ENCODE measurements at places on chromosomes 5 and 9.

GRCh38 chr9:98973171-98973570, 29.5 kb downstream of the COL15A1 start:
- DNase-seq = no peak

DNA sequence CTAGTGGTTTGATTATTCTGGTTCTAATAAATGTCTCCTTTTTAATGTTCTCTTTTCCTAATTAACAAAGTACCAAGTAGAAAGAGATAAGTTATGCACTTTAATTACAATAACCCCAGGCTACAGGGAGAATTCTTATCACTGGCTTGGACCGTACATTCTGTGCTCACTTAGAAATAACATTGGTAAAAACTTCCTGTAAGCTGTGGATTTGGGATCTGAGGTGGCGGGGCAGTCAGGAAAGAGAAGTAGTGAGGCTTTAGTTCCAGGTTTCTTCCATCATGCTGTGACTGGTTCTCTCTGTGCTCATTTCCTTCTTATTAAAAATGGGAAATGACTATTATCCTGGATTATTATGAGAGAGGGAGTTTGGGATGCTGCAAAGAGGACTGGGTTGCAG, 142.0 kb downstream of the EGFLAM start:
- no peak for DNase-seq

DNA sequence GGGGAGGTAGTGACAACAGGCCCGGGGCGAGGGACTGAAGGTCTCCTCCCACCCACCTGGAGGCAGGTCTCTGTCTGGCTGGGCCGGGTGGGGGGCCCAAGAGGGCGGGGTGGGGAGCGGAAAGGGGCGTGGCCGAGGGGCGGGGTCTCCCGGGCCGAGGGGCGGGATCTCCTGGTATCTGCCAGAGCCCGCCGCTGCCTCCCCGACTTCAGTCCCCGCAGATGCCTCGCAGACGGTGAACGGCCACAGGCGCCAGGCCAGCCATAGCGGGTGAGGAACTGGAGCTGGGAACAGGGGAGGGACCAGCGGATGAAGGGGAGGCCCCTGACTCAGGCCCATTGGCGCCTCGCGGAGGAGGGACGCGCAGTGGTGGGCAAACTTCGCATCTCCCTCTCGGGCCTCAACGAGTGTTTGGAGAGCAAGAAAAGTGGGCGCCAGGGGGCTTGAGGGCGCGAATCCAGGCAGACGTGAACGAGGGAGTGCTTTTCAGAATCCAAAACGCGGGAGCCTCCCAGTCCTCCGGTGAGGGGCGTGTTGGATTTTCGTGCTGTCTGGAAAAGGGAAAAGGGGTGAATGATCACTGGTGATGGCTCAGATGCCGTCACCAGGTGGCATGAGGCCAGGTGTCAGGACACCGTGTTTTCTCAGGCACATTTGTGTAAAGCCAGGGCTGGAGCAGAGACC, at the start of gene ADGRD2:
ADGRD2 (plus strand) TSS at position 211 of the 684 bp plus-strand sequence. CDS start 1,216 bp downstream, outside the sequence.
- peak; percentile 51 for DNase-seq

DNA sequence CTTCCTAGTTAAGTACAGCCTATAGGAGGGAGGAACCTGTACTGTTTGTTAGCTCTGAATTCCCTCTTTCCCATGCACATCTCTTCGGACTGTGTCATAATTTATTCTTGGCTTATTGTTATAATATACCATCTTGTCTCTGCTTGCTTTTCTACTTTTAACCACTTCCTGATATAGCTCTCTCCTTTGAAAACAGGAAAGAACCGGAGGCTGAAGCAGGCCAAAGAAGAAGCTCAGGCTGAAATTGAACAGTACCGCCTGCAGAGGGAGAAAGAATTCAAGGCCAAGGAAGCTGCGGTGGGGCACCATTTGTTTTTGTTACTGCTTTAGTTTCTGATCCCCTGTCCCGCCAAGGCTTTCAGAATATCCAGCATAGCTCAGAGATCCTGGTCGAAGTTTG, 4.8 kb downstream of the ATP6V1G1 start:
- DNase-seq = no peak

GRCh38 chr9:2242831-2243330, 227.7 kb downstream of the SMARCA2 start:
- DNase-seq = no peak

GRCh38 chr5:61416420-61416819, 84.4 kb downstream of the ZSWIM6 start:
- DNase-seq = no peak

GRCh38 chr9:14323985-14324650, 10.2 kb upstream of the NFIB start:
- DNase-seq = no peak

- no peak for DNase-seq
Measured at GRCh38 chr5:119218830-119219782, 136.7 kb upstream of the TNFAIP8 start.

DNA sequence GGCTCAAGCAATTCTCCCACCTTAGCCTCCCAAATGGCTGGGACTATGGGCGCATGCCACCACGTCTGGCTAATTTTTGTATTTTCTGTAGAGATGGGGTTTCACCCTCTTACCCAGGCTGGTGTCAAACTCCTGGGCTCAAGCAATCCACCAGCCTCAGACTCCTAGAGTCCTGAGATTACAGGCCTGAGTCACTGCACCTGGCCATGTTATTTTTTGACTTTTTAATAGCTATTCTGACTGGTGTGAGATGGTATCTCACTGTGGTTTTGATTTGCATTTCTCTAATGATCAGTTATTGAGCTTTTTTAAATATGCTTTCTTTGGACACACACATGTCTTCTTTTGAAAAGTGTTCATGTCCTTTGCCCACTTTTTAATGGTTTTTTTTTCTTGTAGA, 38.2 kb downstream of the FBXW2 start:
- no peak for DNase-seq

GRCh38 chr9:119986205-119986604, 593.8 kb downstream of the CDK5RAP2 start:
- no peak for DNase-seq

DNA sequence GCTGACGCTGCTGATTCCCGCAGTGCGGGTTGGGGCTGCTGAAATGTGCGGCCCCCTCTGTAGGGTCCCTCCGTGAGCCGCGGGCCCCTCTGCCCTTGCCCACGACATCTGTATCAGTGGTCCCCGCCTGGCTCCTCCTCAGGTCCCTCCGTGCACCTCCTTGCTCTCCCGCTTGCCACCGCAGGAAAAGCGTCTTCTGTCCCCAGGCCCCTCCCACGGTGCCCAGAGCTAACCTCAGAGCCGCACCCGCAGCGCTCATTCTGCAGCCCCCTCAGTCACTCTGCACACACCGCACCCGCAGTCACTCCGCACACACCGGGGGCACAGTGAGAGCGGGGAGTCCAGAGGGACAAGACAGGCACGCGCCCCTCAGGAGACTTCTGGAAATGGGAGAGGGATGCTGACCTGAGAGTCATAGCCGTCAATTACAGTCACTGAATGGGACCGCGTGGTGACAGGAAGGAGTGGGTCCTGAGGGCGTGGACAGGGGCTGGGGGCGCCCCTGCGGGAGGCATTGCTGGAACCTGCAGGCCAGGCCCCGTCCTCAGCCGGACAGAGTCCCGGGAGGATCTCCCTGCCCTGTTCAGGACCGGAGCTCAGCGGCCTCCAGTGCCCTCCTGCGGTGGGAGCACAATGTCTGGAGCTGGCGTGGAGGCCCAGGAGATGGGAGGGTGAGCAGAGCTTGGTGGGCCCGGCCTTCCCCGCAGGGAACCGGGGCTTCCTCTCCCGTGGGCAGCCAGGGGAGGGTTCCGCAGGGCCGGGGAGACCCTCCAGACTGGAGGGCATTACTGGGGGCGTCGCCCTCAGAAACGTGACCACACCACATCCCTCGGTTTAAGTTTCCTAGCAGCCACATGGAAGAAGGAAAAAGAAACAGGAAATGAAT, 66.1 kb upstream of the CTSL start:
- DNase-seq = no peak

- no peak for DNase-seq
Measured at GRCh38 chr5:143023411-143024096, 253.4 kb downstream of the ARHGAP26 start.

DNA sequence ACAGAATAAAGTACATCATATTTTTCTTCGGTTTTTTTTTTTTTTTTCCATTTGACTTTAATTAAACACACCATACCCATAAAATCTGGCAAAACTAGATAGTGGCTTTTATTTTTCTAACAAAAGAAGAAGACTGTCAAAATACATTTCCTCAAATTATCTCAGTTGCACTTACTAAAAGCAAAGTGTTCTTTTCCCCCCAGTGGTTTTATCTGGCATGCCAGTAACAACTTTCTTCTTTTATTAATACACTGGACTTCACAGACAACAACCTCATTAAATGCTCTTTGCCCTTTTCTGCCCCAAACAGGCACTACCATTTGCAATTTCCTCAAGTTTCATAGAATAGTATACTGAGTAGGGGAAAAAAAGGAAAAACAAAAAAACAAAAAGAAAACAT, 1792.3 kb downstream of the EFNA5 start:
- DNase-seq = no peak

DNA sequence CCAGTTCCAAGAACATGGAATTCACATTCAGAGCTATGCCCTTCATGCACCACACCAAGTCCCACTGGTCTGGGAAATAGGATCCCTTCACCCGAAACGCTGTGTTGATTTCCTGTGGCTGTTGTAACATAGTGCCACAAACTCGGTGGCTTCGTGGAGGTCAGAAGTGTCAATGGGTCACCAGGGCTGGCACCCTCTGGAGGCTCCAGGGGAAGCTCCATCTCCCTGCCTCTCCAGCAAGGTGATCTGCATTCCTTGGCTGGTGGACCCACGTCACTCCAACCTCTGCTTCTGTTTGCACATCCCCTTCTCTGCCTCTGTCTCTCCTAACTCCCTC, 28.9 kb upstream of the ALDH1B1 start:
- DNase-seq = no peak

GRCh38 chr5:1278216-1278615, 16.7 kb downstream of the TERT start:
- no peak for DNase-seq

DNA sequence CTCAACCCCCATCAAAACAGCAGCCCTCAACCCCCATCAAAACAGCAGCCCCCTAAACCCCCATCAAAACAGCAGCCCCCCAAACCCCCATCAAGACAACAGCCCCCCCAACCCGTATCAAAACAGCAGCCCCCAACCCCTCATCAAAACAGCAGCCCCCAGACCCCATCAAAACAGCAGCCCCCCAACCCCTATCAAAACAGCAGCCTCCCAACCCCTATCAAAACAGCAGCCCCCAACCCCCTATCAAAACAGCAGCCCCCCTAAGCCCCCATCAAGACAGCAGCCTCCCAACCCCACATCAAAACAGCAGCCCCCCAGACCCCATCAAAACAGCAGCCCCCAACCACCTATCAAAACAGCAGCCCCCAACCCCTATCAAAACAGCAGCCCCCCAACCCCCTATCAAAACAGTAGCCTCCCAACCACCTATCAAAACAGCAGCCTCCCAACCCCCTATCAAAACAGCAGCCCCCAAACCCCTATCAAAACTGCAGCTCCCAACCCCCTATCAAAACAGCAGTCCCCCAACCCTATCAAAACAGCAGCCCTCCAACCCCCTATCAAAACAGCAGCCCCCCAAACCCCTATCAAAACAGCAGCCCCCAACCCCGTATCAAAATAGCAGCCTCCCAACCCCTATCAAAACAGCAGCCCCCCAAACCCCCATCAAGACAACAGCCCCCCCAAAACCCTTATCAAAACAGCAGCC, 1.2 kb downstream of the TPPP start:
- DNase-seq = no peak

GRCh38 chr9:136533775-136534157, 12.1 kb downstream of the NOTCH1 start:
- DNase-seq = no peak

DNA sequence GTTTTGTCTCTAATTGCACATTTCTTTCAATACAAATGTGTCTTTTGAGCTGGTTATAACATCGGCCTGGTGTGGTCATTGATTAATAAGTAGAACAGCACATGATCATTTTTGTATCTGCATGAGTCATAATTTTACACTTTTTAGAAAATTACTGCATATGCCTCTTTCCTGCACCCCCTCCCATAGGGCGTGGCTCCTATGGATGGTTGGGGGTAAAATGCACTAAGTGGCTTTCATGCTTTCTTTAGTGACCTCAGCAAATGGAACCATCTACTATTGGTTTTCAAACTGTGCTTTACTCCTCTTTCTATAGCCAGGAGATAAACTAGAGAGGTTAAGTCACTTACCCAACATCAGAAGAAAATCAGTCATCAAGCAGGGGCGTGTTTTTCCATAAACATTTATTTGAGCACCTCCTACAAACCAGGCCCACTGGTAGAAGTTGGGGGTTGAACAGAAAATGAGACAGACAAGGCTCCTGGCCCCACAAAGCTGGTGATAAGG, 3.8 kb downstream of the ANXA6 start:
- DNase-seq = peak; percentile 48

GRCh38 chr5:148261221-148261620, 7.4 kb upstream of the SPINK13 start:
- DNase-seq = no peak

GRCh38 chr5:89711526-89711925, 698.0 kb downstream of the CETN3 start:
- no peak for DNase-seq

- no peak for DNase-seq
Measured at GRCh38 chr5:125228363-125229070, 482.1 kb upstream of the ZNF608 start.

DNA sequence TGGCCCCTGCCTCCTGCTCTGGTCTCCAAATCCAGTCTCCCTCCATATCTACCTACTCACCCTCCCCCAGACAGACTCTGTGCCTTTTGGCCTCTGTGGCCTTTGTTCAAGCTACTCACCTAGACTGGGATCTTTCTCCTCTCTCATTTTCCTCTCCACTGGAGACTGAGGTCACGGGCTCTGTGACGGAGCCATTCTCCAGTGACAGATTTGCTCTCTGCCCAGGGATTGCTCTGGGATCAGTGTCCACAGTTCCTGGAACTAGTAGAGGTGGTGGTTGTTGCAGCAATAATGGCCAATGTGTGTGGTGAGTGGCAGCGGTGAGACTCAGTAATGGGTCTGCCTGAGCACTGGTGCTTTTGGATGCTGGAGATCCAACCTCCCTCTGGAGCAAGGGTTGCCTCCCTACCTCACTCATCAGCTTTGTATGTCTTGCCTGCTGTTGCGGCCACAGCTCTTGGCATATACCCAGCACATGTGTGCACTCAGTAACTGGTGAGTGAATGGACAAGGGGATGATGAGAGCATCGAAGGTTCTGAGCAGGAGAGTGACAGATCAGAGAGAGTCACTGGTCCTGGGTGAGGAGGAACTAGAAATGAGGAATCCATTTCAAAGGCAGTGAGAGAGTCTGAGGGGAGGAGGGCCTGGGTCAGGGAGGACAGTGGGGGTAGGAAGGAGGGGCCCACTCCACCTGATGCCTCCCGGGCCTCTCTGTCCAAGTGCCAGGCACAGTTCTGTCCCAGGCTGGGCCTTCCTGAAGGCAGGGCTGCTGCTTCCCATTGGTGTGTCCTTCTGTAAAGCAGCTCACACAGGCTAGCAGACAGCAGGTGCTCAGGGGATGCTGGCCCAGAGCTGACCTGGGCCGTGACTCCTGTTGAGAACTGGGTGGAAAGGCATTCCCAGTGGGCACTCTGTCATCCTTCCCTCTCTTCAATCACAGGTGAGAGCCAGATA, 96.5 kb upstream of the PITX1 start:
- no peak for DNase-seq

DNA sequence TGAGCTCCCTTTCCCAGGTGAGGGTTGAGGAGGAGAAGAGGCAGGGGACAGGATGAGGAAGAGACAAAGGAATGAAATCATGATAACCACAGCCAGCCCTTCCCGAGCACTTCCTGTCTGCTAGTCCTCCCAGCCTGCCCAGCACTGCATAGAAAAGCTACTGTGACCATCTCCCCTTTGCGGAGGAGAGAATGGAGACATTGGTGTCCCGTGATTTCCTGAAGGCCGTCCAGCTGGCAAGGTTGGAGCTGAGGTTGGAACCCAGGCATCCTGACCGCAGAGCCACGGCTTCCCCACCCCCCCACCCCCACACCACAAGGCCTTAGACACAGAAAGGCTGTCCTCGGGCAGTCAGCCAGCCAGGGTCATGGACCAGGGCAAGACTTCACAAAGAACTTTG, 131.1 kb upstream of the ICE1 start:
- DNase-seq = no peak
